Iris pigment epithelial cell (primary cell): ENCODE measurements at places on chromosomes 2 and 18.

DNA sequence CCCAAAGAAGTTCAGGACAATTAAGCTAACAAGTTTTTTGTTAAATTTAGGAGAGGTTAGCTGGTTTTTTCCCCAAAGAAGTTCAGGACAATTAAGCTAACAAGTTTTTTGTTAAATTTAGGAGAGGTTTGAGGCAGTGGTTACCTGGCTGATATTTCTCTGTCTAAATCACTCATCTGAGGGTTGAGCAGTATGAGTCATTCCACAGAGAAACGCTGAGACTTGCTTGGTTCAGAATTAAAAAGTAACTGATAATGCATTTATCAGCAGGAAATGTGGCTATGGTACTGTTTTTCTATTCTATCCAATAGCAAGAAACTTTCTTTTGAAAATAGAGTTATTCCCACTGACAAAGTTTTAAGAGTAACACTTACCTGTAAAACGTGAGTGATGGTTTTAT is 22.8 kb upstream of the KIDINS220 start:
- peak; percentile 50 for DNase-seq

DNA sequence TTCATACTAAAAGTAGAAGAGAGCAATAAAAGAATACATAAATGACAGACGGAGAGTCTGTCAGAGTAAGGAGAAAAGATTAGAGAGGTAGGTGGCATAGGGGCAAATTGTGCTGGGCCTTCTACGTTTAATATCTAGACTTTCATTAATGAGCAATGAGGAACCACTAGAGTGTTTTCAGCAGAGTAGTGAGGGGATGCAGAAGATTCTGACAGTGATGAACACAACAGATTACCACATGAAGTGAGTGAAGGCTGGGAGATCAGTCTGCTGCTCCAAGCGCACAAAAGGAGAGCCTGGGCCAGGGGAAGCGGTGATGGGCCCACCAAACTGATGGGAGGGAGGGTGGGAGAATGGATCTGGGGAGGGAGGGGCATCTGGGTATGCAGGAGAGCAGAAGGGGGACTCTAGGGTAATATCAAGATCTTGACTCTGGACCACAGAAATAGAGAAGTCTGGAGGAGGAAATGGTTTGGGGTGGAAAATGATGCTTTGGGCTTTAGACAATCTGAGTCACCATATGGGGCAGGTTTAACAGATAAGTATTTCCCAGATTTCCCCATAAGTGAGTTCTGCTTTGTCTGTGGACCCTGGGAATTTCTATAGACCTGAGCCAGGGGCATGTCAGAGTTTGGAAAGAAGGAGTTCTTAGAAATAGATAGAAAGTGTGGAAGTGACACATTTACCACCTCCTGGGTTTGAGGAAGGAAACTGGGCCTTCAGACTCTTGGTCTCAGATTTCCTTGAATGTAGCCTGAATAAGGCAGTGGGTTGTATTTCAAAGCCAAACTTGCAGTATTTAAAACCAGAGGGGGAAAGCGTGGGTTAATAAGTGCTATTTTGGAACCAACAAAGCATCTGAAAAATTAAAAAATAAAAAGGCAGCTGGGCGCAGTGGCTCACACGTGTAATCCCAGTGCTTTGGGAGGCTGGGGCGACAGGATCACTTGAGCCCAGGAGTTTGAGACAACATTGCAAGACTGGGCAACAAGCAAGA is 15.0 kb upstream of the IL1A start:
- DNase-seq = peak; percentile 37

DNA sequence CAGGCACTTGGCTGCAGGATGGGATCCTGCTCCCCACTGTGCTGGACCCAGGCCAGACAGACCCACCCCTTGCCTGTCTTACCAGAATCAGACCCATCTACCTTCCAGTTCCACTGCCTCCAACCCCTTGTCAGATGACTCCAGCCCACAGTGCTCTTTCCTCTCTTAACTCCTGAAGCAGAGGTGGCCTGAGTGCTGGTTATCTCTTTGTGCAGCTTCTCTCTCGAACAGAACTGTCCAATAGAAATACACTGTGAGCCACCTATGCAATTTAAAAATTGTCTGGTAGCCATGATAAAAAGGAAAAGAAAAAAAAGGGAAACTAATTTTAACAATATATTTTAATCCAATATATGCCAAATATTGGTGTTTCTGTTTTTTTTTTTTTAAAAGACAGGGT is 160.2 kb upstream of the SMAD2 start:
- no peak for DNase-seq

GRCh38 chr2:73982140-73982617 is 2.5 kb upstream of the TET3 start:
- no peak for DNase-seq

DNA sequence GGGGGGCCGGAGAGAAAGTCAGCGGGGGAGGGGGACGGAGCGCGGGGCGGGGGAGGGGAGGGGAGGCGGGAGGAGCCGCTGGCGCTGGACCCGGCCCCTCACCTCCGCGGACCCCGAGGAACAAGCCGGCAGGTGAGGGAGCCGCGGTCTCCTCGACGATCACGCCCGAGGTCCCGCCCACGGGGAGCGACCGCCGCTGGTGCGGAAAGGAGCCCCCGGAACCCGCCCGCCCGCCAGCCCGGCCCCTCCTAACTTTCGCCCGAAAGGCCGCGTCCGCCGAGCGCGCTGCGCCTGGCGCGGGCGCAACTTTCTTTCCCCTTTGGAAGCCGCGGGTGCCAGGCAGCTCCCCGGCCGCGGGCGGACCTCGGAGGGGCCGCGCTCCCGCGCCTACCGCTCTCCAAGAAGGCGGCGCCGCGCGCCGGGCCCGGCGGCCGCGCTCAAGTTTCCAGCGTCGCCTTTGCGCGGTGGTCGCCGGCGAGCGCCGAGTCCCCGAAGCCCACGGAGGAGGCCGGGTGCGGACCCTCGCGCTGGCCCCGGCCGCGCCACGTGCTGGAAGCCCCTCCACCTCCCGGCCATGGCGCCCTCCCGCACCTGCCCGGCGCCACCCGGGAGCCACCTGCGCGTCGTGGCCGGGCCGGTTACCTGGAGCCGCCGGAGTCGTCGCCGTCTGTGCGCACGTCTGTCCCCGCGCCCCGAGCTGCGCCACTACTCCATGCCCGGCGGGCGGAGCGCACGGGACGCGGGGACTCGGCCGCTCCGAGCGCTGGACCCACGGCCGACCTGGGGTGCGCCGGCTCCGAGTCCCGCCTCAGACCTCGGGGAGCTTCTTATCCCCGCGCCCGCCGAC is at the start of gene ALKAL2:
Gene ALKAL2, minus strand, starts transcription at position 181 of the 847 bp plus-strand sequence. CDS start 256 bp downstream, outside the sequence.
- peak; percentile 27 for DNase-seq

DNA sequence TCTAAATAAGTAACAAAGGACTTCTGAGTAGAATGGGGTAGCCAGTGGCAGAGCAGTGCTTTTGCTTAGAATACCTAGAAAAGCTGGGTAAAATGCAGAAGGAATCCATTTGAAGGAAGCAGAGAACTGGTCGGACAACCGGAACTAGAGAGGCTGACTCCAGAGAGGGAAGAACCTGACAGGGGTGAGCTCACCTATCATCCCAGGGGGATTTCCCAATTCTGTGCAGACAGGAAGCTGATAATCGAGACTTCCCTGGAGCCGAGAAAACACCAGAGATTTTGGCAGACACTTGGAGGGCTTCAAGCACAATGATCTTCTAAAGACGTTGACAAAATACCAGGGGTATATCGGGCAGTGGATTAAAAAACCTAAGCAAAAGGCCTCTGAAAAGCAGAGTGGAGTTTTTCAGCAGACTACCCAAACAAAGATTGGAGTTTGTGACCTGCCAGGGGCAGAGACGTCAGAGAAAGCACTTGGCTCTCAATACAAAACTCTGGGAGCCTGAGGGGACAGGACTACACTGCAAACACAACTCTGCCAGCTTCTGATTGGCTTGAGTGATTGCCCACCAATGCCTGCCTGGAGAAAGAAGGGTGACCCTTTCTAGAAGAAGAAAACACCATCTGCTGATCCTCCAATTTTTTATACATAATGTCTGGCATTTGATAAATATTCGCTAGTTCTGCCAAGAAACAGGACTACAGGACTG is 67.5 kb upstream of the TTN start:
- no peak for DNase-seq

DNA sequence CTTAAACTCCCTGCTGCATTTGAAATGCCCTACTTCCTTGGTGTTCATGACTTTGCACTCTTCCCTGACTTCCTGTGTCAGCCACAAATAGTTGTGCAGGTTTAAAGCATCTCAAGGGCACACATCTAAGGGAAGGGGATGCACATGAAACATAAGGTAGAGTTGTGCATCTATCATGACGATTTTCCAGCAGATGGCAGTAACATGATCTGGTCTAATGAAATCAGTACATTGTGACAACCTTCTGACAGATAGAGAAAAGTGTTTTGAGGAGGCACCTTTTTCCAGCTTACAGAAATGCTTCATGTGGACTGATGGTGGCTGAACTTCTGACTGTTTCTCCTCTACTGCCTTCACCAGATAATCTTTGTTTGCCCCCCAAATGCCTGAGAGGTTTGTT is 238.9 kb downstream of the XIRP2 start:
- DNase-seq = peak; percentile 50

DNA sequence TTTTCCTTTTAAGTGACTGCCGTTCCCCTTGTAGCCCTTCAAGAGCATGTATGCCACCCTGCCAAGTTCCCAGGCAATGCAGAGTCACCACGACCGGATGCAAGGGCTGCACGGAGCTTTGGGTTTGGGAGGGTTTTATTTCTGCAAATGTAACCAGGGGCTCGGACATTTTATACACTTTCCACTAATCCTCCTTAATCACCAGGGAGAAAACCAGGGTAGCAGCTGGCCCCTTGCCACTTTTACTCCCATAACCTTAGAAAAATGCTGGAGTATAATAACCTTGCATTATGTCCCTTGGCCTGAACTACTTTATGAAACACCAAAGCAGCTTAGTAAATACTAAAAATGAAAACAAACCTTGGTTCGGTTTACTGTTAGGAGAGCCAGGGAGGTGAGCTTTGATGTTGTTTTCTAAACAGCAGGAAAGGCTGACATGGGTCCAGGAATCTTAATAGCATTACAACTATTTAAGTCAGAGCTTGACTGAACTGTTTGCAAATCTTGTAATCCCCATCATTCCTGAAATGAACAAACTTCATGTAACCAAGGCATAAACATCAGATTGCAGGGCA is 152.8 kb upstream of the RIOK3 start:
- DNase-seq = peak; percentile 68

DNA sequence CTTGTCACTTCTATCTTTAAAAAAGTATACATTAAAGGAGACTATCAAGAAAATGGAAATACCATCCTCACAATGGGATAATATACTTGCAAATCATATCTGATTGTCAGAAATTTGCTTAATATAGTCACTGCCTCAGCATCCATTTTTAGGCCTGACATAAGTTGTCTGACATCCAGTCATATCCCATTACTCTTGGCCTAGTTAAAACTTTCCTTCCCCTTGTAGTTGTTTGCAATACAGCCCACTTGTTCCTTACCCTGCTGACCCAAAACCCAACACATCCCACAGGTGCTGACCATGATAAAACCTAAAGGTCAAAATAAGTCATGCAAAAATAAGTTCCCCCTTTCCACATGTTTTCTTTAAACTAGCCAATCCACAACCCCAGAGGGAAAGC is 3.6 kb upstream of the ARHGEF33 start:
- no peak for DNase-seq

GRCh38 chr2:43791035-43791765 is 17.4 kb downstream of the DYNC2LI1 start:
- DNase-seq = no peak

- DNase-seq = no peak
These were observed 206.1 kb downstream of the ZNF407 start for GRCh38 chr18:74803769-74804168.

GRCh38 chr18:57984490-57985115 is 59.4 kb upstream of the NEDD4L start:
- DNase-seq = no peak

GRCh38 chr2:215746226-215746886 is 267.0 kb downstream of the MREG start:
- no peak for DNase-seq
